ENCODE measurements at places on chromosomes 5 and 9.

- H3K27ac ChIP-seq = no peak overlapping the region
- no peaks in the 10 kb centered on the region for H3K4me1 ChIP-seq
- no peaks in the 10 kb centered on the region for H3K36me3 ChIP-seq
These were observed 391.7 kb downstream of the ACTL7B start for GRCh38 chr9:108463932-108464606.

DNA sequence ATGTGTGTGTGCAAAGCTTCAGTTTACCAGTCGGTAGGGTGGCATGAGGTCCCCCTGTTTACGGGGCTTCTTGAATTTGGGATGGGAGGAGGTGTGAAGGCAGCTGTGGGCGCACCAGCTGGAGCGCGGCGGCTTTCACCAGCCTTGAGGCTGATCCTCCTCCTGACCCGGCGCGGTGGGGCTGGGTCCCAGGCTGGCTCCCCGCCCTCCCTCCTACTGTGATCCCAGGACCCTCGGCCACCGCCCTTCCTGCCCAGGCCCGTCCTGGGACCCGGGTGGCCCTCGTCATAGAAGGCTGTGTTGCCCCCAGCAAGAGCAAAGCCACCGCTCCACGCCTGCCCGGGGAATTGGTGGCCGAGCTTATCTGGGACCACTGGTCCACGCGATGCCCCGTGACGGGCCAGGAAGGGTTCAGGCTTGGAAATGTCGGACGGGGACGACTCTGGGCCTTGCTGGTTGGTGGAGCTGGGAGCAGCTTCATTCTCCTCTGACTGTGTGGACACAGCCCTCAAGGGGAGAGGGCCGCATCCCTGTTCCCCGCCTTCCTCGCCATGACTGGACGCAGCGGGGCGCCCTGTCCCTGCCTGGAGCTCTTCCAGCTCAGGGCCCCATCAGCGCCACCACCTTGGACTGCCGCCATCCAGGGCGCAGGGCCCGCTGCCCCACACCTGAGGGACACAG is 271.1 kb upstream of the IRX1 start:
- peaks cover 33% of the 10 kb centered on the region for H3K27me3 ChIP-seq
- no peaks in the 10 kb centered on the region for H3K36me3 ChIP-seq
- no peak overlapping the region for H3K27ac ChIP-seq
- DNase-seq = peak; percentile 15
- H3K4me1 ChIP-seq = no peaks in the 10 kb centered on the region
- H3K4me3 ChIP-seq = no peak overlapping the region

GRCh38 chr5:74461251-74461650 is 179.3 kb downstream of the ENC1 start:
- no peaks in the 10 kb centered on the region for H3K27me3 ChIP-seq
- no peak overlapping the region for H3K4me3 ChIP-seq
- H3K36me3 ChIP-seq = no peaks in the 10 kb centered on the region

DNA sequence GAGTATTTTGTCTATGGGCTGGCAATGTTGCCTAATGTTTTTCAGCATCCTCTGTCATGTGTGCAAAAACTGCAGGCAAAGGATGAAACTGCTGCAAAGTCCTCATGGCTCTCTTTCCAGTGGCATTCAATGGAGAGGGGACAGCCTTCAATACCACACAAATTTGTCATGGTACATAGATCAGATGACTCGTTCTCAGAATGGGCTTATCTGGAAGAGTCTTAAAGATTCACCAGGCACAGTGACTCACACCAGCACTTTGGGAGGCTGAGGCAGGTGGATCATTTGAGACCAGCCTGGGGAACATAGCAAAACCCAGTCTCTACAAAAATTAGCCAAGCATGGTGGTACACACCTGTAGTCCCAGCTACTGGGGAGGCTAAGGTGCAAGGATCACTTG is 5.3 kb downstream of the CDKN2AIPNL start:
- H3K27ac ChIP-seq = no peak overlapping the region
- no peak for DNase-seq
- H3K36me3 ChIP-seq = peaks cover 8% of the 10 kb centered on the region
- H3K4me3 ChIP-seq = no peak overlapping the region
- no peaks in the 10 kb centered on the region for H3K27me3 ChIP-seq
- peaks cover 9% of the 10 kb centered on the region for H3K4me1 ChIP-seq

GRCh38 chr9:95070549-95071021 is 246.9 kb downstream of the FANCC start:
- no peak overlapping the region for H3K4me3 ChIP-seq
- H3K4me1 ChIP-seq = no peaks in the 10 kb centered on the region
- no peak overlapping the region for H3K27ac ChIP-seq
- H3K36me3 ChIP-seq = peaks cover 82% of the 10 kb centered on the region

DNA sequence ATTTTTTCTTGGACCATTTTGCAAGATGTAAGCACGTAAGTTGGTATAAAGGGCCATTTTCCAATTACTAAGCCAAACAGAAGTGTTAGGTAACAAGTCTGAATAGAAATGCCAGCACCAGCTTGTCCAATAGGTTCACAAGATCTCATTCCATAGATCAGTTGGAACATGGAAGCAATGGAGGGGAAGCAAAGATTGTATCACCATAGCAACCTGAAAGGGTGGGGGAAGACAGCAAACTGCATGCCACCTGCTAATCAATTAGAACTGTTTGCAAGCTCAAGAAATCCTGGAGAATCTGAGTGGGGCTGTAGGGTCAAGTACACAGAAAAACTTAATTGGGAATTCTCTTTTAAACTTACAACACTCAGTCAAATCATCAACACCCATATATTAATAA is 264.9 kb upstream of the EFNA5 start:
- no peaks in the 10 kb centered on the region for H3K36me3 ChIP-seq
- H3K4me3 ChIP-seq = no peak overlapping the region
- DNase-seq = no peak
- H3K27ac ChIP-seq = no peak overlapping the region
- peaks cover 6% of the 10 kb centered on the region for H3K4me1 ChIP-seq
- no peaks in the 10 kb centered on the region for H3K27me3 ChIP-seq

DNA sequence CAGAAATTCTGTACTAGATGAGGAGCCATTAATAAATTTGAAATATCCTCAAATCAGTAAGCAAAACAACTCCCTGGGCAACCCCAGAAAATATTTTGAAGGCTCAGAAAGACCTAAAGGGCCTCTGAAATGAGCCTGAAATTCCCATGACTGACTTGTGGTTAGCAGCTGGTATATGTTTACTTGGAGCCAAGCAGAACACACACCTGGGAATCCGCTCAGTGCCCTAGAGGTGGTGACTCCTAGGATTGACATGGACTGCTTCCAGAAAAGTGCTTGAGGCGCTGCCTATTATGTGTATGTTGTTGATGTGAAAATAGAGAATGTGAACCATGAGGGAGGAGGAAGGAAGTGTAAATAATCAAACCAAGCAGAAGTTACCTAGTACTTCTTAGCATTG is 14.7 kb downstream of the RFK start:
- no peaks in the 10 kb centered on the region for H3K36me3 ChIP-seq
- H3K27me3 ChIP-seq = no peaks in the 10 kb centered on the region
- H3K27ac ChIP-seq = no peak overlapping the region

DNA sequence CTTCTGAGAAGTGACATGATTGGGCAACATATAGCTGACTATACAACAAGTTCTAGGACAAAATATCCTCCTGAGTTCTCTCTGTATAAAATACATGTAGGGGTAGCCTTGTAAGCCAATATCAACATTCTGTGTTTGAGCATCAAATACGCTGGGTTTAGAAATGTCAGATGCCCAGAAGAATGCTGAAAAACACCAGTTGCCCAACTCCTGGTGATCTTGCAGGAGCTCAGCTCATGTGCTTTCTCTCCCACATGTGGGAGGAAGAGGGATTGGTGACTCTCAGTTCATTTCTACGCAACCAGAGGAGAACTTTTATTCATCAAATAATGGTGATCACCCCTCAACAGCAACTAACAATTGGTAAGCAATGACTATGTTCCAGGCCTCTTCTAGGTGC is 810.9 kb upstream of the ACO1 start:
- H3K27ac ChIP-seq = no peak overlapping the region
- H3K4me1 ChIP-seq = no peaks in the 10 kb centered on the region
- no peak overlapping the region for H3K4me3 ChIP-seq
- no peak for DNase-seq
- no peaks in the 10 kb centered on the region for H3K27me3 ChIP-seq
- H3K36me3 ChIP-seq = no peaks in the 10 kb centered on the region

GRCh38 chr5:151179489-151179840 is 21.9 kb upstream of the ANXA6 start:
- no peaks in the 10 kb centered on the region for H3K36me3 ChIP-seq
- H3K4me3 ChIP-seq = no peak overlapping the region
- DNase-seq = no peak
- H3K4me1 ChIP-seq = no peaks in the 10 kb centered on the region
- no peak overlapping the region for H3K27ac ChIP-seq

GRCh38 chr9:101453776-101454570 is 18.4 kb upstream of the ALDOB start:
- DNase-seq = no peak
- no peaks in the 10 kb centered on the region for H3K4me1 ChIP-seq
- no peaks in the 10 kb centered on the region for H3K27me3 ChIP-seq
- H3K36me3 ChIP-seq = no peaks in the 10 kb centered on the region
- H3K4me3 ChIP-seq = no peak overlapping the region

DNA sequence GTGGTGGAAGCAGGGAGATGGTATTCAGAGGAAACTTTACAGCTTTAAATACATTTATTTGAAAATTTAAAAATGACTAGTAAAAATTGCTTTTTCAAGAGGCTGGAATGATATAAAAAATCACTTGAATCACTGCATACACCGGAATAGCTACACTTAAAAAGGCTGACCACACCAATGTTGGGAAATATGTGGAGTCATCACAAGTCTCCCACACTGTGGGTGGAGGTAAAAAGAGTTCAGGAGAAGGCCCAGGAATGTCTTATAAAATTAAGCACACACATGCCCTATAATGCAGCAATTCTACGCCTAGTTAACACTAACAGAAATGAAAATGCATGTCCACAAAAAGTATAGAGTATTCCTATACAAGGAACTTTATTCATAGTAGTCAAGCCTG is 198.1 kb downstream of the ROR2 start:
- no peaks in the 10 kb centered on the region for H3K36me3 ChIP-seq
- DNase-seq = no peak
- no peaks in the 10 kb centered on the region for H3K4me1 ChIP-seq

DNA sequence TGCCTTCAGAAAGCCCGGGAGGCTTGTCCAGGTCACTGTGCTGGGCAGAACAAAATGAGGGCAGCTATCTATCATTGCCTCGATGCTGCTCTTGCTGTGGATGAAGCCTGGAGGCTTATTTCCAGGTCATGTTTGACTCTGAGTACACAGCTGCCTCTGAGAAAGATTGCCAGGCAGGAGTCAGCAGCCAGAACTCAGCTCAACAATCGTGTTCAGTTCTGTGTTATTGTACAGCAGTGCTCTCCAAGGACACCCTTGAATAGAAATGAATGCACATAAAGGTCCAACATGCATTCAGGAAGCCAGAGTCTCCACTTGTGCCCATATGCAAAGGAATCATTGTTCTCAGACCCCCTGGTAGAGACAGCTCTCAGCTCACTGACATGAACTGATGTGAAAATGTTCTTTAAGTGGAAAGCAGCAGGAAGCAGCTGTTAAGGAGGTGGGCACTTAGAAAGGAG is 61.7 kb upstream of the ZFR start:
- H3K4me3 ChIP-seq = peak overlapping the region; percentile 45
- peaks cover 32% of the 10 kb centered on the region for H3K4me1 ChIP-seq
- H3K27me3 ChIP-seq = no peaks in the 10 kb centered on the region
- H3K27ac ChIP-seq = peak overlapping the region; percentile 93
- no peaks in the 10 kb centered on the region for H3K36me3 ChIP-seq

DNA sequence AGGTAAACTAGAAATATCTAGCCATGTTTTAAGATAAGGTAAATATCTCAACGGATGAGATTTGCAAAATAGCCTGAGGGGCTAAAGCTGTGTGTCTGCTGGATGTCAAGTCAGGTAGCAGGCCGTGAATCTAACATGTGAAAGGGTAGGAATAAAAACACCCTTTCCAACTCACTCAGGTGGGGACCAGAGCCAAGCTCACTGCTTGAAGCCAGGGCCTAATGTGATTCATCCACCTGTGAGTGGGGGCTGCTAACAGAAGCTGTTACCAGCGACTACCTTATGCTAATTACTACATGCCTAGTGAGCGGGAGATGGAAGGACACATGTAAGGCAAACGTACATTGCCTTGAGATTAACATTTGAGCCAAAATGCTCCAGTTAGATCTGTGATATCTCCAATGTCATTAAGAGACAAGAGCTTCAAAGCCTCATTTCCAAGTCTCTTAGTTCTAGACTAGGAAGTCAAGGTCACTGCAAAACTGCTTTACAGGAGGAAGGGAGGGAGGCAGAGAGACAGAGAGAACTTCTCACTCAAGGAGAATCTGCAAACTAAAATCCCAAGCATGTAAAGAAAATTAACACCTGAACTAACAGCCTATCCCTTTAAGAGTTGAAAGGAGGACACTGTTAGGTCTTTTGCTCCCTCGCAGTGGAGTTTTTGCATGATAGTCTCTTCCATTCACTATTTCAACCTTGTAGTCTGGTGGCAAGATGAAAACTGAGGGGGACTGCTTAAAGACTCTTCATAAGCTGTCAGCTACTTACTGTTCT is 141.6 kb upstream of the RPS23 start:
- peak; percentile 32 for DNase-seq
- H3K27me3 ChIP-seq = no peaks in the 10 kb centered on the region
- H3K4me1 ChIP-seq = peaks cover 11% of the 10 kb centered on the region
- H3K36me3 ChIP-seq = no peaks in the 10 kb centered on the region
- H3K4me3 ChIP-seq = no peak overlapping the region

- H3K4me1 ChIP-seq = peaks cover 4% of the 10 kb centered on the region
- DNase-seq = no peak
- no peaks in the 10 kb centered on the region for H3K27me3 ChIP-seq
- peaks cover 11% of the 10 kb centered on the region for H3K36me3 ChIP-seq
- no peak overlapping the region for H3K4me3 ChIP-seq
These were observed 66.9 kb downstream of the ZCCHC7 start for GRCh38 chr9:37187292-37187691.

DNA sequence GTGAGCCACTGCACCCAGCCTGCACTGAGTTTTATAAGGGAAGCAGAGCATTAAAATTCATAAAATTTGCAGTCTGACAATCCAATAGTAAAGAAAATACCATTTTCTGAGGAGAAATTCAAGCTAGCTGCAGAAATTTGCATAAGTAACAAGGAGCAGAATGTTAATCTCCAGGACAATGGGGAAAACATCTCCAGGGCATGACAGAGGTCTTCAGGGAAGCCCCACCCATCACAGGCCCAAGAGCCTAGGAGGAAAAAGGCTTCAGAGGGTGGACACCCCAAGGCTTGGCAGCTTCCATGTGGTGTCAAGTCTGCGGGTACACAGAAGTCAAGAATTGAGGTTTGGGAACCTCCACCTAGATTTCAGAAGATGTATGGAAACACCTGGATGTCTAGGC is 37.6 kb upstream of the MELK start:
- H3K4me3 ChIP-seq = no peak overlapping the region
- H3K36me3 ChIP-seq = no peaks in the 10 kb centered on the region
- no peaks in the 10 kb centered on the region for H3K27me3 ChIP-seq
- no peaks in the 10 kb centered on the region for H3K4me1 ChIP-seq

- H3K4me3 ChIP-seq = no peak overlapping the region
- peaks cover 5% of the 10 kb centered on the region for H3K4me1 ChIP-seq
- no peak overlapping the region for H3K27ac ChIP-seq
- H3K27me3 ChIP-seq = no peaks in the 10 kb centered on the region
- no peaks in the 10 kb centered on the region for H3K36me3 ChIP-seq
These were observed 335.0 kb downstream of the ARRDC3 start for GRCh38 chr5:91048073-91048472.

All from SK-N-SH (cell line).